Lung (tissue), 17 donors: ENCODE measurements at places on chromosomes 1 and 21. TPM values are rescaled to one million over a fixed set of nuclear protein-coding genes. Genes with fewer than 3 reads are reported as not detected.

DNA sequence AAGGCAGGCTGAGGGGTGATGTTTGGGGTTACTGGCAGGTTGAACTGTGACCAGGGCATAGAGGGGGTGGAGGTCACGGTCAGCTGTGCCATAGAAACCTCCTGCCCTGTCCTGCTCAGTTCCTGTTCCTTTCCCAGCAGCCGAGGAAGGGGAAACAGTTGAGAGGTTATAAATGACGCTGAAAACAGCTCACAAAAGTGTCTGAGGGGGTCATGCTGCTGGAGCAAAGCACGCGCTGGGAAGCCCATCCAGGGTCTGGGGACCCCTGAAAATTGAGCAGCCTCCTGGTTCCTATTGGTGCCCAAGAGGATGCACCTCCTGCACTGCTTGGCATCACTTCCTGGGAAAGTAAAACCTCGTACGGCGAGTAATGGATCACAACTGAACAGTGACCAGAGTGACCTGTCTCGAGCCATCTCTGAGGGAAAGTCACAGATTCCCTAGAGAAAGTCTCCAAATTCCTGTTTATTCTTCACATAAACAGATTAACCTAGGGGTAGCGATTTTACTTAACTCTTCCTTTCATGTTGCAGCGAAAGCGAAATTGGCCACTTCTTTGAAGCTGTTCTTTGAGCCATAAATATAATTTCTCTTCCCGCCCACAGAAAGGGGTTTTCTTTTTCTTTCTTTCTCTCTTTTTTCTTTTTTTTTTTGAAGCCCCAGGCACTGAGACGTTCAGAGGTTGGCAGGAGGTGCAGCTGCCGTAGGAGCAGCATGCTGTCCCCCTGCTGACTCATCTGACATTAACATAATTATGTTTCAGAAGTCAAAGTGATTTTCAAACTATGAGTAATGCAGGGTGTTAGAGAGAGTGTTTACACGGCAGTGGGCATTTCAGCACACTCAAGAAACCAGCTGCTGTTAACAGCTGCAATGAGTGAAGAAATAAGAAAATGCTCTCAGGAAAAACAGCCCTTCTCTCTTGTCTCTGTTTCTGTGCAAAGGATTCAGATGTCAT lies 41.8 kb upstream of the ATF3 start:
- no peak overlapping the region for H3K4me3 ChIP-seq
- peak overlapping the region; percentile 91 for H3K27ac ChIP-seq
- no peaks in the 10 kb centered on the region for H3K36me3 ChIP-seq
- DNase-seq: peak; percentile 68
- H3K4me1 ChIP-seq: peaks cover 5% of the 10 kb centered on the region

Gene SERPINC1
- not detected for total RNA-seq

GRCh38 chr21:45356251-45356650 lies 48.7 kb upstream of the COL18A1 start:
- H3K36me3 ChIP-seq: no peaks in the 10 kb centered on the region
- no peak for DNase-seq
- H3K4me3 ChIP-seq: no peak overlapping the region
- H3K27ac ChIP-seq: no peak overlapping the region

GRCh38 chr1:201739080-201739479 lies 89.9 kb upstream of the IPO9 start:
- peak overlapping the region; percentile 90 for H3K27ac ChIP-seq
- H3K27me3 ChIP-seq: no peaks in the 10 kb centered on the region
- H3K36me3 ChIP-seq: no peaks in the 10 kb centered on the region
- H3K4me3 ChIP-seq: no peak overlapping the region
- DNase-seq: no peak
